Mucosa of gallbladder (tissue), 1 donor: ENCODE measurements at places on chromosomes 3 and 15. TPM values are rescaled to one million over a fixed set of nuclear protein-coding genes. Genes with fewer than 3 reads are reported as not detected.

DNA sequence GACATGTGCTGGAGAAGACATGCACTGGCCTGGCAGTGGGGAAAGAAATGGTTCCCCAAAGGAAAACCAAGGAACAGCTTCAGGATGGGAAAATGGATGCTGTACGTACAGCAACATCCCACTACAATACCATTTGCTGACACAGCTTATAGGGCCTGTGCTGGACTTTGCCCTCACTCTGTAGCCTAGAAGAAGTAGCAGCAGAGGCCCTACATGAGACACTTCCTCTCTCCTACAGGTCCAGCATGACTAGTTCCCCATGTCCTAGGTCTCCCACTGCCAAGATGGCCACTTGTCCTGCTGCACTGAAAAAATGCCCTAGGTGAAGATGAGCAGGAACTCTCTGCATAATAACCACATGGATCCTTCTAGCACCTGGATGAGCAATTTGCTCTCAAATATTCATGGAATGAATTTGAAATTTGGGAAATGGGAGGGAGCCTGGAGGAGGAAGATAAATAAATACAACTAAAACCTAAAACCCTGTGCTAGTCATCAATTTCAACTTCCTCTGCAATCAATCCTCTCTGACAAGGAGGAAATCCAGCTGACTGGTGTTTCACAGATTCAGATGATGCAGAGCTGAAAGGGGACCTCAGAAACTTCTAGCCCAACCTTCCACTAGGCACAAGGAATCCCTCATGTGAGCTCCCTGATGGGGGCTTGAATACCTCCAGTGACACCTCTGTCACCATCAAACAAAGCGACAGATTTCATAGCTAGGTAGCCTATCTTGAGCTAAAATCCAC lies 514.3 kb upstream of the PPP2R3A start:
- no peak for DNase-seq

Gene GCNT3
- 72.3 TPM for total RNA-seq

DNA sequence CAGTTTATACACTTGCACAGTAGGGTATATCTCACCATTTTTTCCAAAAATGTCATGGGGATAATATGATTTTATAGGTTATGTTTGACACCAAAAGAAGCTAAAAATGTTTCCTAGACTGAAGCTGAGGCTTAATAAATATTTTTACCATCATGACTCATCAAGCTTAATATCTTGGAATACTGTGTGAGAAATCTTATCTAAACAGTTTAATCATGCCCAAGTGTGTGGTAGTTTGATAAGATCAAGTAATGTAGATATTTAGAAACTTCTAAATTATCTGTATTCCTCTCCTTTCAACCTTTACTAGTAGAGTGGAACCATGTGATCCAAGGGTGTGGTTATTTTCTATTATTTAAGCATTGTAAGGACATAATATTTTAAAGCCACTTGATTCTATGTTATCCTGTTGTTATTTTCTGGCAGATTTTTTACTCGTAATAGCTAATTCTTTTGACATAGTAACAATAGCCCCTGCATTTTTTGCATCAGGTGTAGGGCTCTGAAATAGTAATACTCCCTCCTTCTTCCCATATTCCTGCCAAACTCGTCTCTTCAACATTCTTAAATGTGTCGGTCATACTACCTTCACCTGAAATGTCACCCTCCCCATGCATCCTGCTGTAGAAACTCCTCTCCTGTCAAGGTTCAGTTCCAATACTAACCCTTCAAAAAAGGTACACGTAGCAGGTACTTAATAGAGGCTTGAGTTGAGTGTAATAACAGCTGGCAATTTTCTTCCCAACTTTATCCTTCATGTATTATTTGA lies 729.6 kb downstream of the NLGN1 start:
- no peak for DNase-seq

DNA sequence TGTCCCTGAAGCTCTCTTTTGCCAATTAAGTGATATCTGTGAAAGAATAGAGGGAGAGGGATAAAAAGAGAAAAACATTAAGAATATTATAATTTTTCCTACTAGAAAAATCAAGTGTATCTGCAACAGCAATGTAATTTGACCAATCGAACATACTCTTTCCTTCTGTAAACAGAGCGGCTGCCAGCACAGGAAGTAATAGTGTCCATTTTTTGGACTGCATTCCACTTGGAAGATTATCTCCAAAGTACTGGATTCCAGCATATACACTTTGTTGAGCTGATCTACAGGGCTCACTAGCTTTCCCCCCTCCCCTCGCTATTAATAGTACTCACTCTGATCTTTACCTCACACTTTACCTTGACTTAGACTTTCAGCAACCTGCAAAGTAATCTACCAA lies 90.4 kb downstream of the SUCLG2 start:
- no peak for DNase-seq

DNA sequence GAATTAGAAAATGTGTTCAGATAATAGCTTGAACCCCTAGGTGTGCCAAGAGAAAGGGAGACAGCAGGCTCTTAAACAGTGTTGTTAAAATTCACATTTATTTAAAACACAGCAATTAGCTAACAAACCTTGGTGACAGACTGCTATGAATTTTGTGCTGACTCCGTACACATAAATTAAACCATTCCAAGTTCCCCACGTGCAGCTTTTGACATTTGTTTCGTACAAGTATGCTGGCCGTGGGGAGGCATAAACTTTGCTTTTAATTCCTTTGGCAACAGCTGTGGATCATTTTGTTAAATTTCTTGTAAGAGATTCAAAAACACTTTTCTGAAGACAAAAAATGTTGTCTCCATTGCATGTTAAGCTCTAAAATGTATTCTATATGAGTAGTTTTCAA lies 465.3 kb downstream of the FGF12 start:
- no peak for DNase-seq

GRCh38 chr15:101599091-101599490 lies 53.1 kb downstream of the TM2D3 start:
- DNase-seq: no peak

DNA sequence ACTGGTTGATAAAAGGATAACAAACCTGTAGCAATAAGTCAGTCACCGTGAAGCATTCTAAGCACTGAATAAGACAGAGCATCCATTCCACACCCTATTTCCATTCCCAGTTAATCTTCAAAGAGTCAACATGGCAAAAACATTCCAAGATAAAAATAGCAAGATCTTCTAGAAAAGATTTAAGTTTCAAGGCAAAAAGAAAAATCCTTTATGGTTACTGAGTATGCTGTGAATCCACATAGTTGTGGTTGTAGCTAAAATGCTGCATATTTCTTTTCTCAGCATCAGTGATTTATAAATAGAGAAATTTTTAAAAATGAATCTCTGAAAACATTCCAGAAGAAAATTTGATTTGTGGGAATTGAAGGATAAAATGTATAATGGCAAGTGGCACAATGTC lies 21.1 kb downstream of the GAP43 start:
- no peak for DNase-seq

Gene APBA2
- total RNA-seq: 3.4 TPM
